ENCODE measurements at places on chromosomes 3 and 15.

- no peak for DNase-seq
Measured at GRCh38 chr3:21059404-21059803, 691.6 kb downstream of the ZNF385D start.

DNA sequence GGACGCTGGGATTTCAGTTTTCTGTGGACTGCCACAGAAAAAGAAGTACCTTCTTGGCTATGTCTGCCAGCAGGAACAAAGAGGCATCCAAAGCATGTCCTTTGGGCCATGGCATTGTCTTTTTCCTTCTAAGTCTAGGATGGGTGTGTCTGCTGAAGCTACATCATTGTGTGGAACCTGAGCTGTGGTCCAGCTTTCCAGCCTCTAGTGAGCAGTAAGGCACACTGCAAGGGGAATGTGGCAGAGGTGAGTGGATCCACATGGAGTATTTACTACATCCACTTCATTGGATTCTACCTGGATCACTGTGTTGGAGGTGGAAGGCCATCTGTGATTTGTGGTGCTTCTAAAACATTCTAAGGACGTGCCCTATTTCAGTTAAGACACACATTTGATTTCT lies 23.7 kb downstream of the CMTM8 start:
- DNase-seq = no peak

GRCh38 chr15:62047282-62047827 lies 12.9 kb downstream of the VPS13C start:
- no peak for DNase-seq

- DNase-seq = no peak
Measured at GRCh38 chr3:16079519-16079918, 95.0 kb upstream of the GALNT15 start.

GRCh38 chr3:10363935-10364334 lies 43.0 kb upstream of the SEC13 start:
- DNase-seq = no peak

GRCh38 chr15:73884159-73884558 lies 10.8 kb downstream of the TBC1D21 start:
- DNase-seq = no peak

- no peak for DNase-seq
Measured at GRCh38 chr3:67657192-67657591, 2.8 kb upstream of the SUCLG2 start.

GRCh38 chr3:168615493-168616020 lies 519.8 kb upstream of the GOLIM4 start:
- DNase-seq = no peak

DNA sequence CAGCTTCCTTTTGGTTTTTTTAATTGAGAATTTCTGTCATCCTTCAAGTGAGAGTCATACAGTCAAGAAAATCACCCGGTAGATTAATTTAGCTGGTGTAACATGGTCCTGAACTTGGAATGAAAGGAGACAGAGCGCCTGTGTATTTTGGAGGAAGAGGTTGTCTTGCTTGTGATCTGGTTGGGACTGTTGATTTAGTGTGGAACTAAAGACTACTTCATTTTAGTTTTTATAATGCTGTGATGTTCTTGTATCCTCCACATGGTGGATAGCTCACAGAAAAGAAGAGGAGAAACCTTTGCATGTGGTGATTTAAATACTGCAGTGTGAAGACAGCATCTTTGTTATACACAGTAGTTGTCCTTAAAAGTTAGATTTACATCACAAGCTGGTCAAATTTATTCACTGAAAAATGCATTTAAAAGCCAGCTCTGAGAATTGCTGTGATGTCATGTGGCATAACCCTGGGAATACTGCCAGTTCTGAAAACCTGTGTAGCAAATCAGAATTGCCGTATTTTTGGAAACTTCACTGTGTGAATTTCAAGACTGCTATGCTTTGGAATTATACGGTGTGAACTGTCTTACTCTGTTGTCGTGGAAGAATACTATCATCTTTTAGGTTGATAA lies 268.5 kb downstream of the PTPRG start:
- no peak for DNase-seq

GRCh38 chr3:169923189-169923588 lies 11.8 kb downstream of the SAMD7 start:
- no peak for DNase-seq

DNA sequence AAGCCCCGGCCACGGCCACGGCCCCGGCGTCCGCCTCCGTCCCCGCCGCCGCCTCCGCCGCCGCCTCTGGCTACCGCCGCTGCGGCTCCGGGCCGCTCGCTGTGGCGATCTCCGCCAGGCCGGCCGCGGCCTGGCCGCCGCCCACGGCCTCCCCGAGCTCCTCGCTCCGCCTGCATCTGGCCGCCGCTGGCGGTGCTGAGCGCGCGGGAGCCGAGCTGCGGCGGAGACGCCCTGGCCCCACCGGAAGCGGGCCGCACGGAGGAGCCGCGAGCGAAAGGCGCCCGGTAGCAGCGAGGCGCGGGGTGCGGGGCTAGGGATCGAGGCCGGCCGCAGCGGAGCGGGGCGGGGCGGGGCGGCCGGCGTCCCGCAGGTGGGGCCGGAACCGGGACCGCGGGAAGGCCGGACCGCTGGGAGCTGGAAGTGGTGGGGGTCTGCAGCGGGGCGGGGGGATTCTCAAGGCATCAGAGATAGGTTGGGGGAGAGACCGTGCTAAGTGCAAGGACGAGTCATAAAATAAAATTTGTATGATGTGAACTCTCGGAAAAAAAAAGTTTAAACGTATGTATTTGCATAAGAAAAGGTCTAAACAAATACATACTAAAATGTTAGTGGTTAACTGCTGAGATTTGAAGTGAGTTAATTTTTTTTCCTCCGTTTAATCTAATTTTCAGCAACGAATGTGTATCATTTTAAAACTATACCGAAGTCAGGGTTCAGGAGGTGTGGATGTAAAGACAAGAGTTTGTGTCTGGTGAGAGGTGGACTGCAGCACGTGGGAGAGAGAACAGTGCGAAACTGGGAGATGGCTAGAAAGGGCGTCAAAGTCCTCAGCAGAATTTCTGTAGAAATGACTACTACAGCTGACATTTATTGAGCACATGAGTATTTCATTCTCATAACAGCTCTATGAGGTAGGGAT lies at the start of gene AVEN:
Gene AVEN (minus strand): TSS at position 334 of the 919 bp plus-strand sequence. CDS start 158 bp downstream, at position 176.
- DNase-seq = peak; percentile 49

DNA sequence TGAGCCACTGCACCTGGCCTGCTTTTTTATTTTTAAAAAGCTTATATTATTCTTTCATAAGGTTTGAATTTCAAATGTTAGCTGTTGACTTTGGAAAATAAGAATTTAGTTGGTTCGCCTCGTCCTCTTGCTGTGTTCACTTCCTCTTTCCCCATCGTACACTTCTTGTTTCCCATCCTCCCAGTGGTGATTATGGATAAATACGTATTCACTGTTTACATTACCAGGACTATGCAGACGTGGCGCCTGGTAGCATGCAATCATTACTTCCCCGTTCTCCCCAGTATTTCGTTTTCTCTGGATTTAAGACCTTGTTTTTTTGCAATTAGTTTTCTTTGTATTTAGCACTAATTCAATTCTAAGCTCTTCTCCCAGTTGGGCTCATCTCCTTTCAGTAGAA lies 70.1 kb downstream of the LMLN start:
- DNase-seq = no peak

DNA sequence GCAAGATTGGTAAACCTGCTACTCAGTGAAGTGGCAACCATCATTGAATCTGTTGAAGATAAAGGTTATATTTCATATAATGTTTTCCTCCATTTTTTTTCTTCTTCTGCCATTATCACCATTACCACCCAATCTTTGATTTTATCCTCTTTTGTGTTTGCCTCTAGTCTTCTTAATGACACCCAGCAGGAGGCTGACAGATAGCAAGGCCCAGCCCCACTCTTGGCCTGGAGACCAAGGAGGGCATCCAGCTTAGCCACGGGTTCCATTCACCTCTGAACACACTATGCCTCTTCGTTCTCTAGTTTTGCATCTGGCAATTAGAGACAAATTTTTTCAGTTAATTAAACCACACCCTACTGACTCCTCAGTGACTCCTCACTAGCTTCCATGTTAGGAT lies 129.7 kb downstream of the TPRG1 start:
- DNase-seq = no peak

Measured in stimulated activated naive CD4-positive, alpha-beta T cell treated with Interleukin-2 at 50 U/mL for 16 hours (primary cell).